ENCODE measurements at places on chromosomes 2 and 18. TPM values are rescaled to one million over a fixed set of nuclear protein-coding genes. Genes with fewer than 3 reads are reported as not detected.

DNA sequence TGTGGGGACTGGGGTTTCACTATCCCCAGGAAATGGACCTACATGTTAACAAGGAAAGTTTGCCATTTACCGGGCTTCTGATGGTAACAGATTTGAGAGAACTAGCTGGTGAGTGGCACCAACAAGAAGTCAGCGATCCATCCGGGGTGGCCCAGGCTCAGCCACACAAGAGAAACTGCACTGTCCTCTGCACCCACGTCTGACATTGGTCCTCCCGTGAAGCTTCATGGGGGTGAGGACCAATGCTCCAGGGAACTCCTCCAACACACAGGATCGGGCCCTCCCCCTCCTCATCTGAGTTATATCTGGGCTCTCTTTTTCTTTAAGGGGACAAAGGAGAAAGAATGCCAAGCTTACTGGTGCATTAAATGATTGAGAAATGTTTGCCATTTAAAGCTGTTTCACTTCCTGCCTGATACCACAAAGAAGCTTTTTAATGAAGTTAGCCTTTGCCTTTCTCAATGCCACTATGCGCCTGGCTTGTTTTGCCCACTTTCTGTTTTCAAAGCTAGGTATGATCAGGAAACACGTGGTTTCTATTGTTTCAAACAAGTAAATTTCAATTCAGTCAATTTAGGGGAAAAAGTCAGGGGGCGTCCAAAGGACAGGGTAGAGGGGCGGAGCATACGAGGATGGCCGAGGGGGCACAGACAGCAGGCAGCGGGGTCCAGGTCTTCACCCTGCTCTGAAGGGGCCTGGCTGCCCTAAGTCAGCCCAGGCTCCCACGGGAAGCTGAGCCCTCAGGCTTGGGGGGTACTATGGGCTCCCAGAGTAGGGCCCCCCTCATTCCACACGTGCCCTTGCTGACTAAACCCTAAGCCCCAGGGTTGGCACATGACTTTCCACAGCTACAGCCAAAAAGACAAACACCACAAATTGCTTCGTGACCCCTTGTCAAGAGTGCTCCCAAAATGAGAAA lies 204.0 kb upstream of the ID2 start:
- no peak overlapping the region for H3K4me3 ChIP-seq
- peaks cover 70% of the 10 kb centered on the region for H3K4me1 ChIP-seq
- no peaks in the 10 kb centered on the region for H3K27me3 ChIP-seq
- H3K36me3 ChIP-seq: no peaks in the 10 kb centered on the region
- H3K27ac ChIP-seq: peak overlapping the region; percentile 77

Gene TMEM178A
- 1.5 TPM for total RNA-seq

DNA sequence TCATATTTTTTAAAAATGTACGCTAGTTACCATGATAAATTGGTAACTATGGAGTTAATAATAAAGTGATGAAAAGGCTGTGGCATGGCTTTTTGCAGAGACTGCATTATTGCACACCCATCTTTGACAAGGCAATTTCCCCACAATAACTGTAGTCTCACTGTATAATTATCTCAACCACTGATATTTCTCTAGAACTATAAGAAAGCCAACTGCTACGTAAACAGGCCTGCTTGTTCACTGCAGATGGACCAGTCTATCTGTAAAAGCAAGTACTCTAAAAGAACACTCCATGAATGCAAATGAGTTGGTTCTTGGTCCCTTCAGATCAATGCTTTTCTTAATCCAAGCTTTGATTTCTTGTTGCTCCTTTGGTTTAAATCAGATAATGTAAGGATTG lies 218.7 kb downstream of the RBM43 start:
- no peaks in the 10 kb centered on the region for H3K27me3 ChIP-seq
- no peak overlapping the region for H3K27ac ChIP-seq
- H3K4me1 ChIP-seq: no peaks in the 10 kb centered on the region
- DNase-seq: no peak

Gene IL1F10
- total RNA-seq: not detected

Gene MYO3B
- 1.3 TPM for total RNA-seq

- H3K27ac ChIP-seq: no peak overlapping the region
- H3K36me3 ChIP-seq: no peaks in the 10 kb centered on the region
- no peak for DNase-seq
- no peak overlapping the region for H3K4me3 ChIP-seq
These were observed 200.2 kb downstream of the TPGS2 start for GRCh38 chr18:36628435-36629137.

GRCh38 chr2:56674084-56674483 lies 490.3 kb downstream of the CCDC85A start:
- no peak for DNase-seq
- H3K27me3 ChIP-seq: no peaks in the 10 kb centered on the region
- H3K4me3 ChIP-seq: no peak overlapping the region
- no peaks in the 10 kb centered on the region for H3K36me3 ChIP-seq
- no peak overlapping the region for H3K27ac ChIP-seq
- H3K4me1 ChIP-seq: no peaks in the 10 kb centered on the region

GRCh38 chr2:234853729-234854128 lies 98.1 kb upstream of the SH3BP4 start:
- no peak overlapping the region for H3K4me3 ChIP-seq
- H3K36me3 ChIP-seq: no peaks in the 10 kb centered on the region
- H3K27me3 ChIP-seq: no peaks in the 10 kb centered on the region
- no peaks in the 10 kb centered on the region for H3K4me1 ChIP-seq
- H3K27ac ChIP-seq: no peak overlapping the region

DNA sequence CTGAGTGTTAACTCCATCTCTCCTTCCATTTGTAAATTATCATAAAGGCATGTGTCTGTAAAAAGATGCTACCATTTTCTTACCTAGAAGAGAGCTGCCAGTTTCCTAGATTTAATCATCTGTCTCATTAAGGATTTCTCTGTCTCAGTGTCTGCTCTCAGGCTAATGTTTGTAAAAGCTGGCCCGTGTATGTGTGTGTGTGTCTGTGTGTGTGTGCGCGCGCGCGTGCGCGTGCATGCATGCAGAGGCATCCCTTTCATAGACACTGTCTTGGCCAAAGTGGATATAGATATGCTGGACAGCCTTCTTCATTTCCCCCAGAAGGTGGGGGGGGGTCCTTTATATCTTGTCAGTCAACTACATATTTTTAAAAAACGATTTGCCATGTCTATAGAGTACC lies 18.9 kb downstream of the MGAT5 start:
- H3K4me1 ChIP-seq: no peaks in the 10 kb centered on the region
- DNase-seq: no peak
- H3K36me3 ChIP-seq: peaks cover 9% of the 10 kb centered on the region

Data from left lung (tissue), 14 donors.